Activated CD4-positive, alpha-beta T cell treated with anti-CD3 and anti-CD28 coated beads, Interleukin-2, amount 50 U/mL, for 48 hours (primary cell): ENCODE measurements at places on chromosomes 7 and 10.

GRCh38 chr7:84389242-84389641 lies 194.7 kb upstream of the SEMA3A start:
- DNase-seq = no peak

GRCh38 chr7:155996718-155997280 lies 184.5 kb upstream of the SHH start:
- DNase-seq = no peak

- DNase-seq = peak; percentile 4
These were observed 501 bp downstream of the TFPI2 start for GRCh38 chr7:93890041-93890463.

DNA sequence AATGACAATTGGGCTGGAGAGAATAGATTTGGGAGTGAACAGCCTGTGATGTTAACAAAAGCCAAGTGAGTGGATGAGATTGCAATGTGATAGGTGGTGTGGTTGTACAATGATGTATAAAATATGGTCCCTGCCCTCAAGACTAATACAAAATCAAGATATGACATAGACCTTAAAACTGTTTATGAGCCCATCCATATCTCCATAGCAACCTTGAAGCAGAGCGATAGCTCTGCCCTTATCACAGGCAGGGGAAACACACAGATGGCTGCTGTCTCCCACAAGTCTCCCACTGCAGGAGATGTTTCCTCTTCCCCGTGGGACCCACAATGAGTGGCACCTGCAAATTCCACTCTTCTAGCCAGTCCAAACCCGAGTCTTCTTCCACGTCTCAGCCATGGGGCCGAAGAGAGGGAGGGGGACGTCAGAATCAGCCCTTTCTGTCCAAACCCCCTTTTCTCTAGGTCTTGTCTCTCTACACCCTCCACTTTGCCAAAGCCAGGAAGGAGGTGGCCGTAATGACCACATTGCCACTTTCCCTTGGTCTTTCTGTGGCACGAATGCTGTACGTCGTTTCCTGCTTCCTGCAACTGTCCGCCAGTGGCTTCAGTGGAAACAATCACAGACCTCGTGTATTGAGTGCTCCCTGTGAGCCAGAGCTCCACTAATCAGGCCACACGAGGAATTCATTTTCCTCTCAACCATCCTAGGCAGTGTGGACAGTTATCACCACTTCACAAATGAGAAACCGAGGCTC lies 7.5 kb upstream of the TBXAS1 start:
- no peak for DNase-seq

GRCh38 chr10:125130916-125131315 lies 29.4 kb downstream of the CTBP2 start:
- no peak for DNase-seq

DNA sequence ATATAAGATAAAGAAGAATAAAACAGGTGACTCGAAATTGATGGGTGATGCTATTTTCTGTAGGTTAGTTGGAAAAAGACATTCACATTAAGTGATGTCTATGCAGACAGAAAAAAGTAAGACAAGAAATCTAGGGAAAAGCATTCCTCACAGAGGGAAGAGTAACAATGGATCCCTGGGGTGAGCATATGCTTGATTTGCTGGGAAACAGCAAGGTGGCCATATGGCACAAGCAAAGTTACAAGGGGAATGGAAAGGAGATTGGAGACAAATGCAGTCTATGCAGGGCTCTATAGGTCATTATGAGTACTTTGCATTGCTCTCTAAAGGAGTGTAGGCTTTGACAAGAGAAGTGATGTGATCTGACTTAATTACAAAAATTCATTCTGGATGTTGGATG lies 90.9 kb upstream of the ZNF804B start:
- no peak for DNase-seq

- DNase-seq = no peak
These were observed 228.5 kb downstream of the MTERF1 start for GRCh38 chr7:91651986-91652385.

DNA sequence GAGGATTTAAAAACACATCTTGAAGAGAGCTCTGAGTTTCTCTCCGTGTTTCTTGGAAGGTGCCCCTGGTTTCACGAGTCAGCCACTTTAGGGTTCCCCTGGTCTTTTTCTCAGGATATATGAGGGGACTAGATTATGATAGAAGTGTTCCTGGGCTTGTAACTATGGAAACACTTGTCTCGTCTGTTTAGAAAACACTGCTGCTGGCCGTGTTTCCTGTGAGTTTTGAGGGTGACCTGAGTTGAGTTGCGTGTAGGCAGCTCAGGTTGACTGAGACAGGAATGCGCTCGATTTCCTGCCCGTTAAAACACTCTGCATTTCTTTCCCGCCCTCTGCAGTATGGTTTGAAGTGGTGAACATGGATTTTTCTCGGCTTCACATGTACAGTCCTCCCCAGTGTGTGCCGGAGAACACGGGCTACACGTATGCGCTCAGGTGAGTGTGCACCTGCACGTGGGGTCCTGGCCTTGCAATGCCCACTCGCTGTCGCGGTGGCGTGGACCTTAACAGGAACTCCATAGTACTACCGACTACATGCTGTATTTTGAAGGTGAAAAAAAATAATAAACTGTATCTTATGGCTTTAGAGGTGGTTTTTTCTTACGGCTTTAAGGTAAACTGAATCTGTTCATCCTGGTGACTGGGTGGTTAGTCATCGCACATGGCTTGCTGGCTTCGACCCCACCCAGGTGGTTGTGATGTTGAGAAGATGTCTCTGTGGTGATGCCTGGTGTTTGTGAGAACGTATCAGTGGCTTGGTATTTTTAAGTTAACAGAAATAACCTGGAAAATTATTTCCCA lies at the start of gene SUN1:
Gene SUN1, plus strand, starts transcription at position 310 of the 801 bp plus-strand sequence. Its CDS starts 49 bp downstream, at position 359.
- peak; percentile 60 for DNase-seq

GRCh38 chr10:127578961-127579305 lies 29.8 kb downstream of the NPS start:
- DNase-seq = no peak

DNA sequence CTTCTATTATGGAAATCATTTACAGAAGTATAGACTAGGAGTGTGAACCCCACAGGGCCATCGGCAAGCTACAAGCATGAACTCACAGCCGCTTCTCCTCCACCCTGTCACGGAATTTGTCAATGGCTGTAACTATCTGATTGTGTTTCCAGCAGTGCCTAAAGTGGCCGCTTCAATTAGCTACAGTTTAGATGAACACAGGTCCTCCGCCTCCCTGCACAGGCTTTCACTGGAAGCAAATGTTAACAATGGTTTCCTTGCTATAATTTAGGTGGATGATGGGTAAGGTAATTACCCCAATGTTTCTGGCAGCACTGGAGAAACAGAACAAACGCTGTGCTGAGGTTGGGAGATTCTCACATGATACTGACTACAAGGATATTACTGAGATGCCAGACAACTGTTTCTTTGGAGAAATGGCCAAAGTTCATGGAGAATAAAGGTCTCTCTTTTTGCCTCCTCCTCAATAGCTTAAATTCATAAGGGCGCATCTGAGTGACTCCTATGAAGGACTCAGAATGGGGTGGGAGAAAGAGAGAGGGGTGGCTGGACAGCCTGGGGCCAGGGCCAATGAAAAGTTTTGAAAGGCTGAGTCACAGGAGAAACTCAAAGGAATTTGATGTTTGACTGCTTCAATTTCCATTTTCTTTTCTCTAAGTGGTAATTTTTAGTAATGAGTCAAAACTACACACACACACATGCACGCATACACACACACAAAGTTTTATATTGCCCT lies 78.9 kb downstream of the SVIL start:
- DNase-seq = no peak

DNA sequence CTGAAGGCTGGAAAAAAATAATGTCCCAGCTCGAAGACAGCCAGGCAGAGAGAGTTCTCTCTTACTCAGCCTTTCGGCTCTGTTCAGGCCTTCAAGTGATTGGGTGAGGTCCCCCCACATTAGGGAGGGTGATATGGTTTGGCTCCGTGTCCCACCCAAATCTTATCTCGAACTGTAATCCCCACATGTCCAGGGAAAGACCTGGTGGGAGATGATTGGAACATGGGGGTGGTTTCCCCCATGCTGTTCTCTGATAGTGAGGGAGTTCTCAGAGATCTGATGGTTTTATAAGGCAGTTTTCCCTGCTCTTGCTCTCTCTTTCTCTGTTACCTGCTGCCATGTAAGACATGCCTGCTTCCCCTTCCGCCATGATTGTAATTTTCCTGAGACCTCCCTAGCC lies 36.6 kb upstream of the LEP start:
- no peak for DNase-seq

GRCh38 chr10:88299787-88300186 lies 283.3 kb downstream of the RNLS start:
- no peak for DNase-seq
